ENCODE measurements at places on chromosomes 6 and 20.

DNA sequence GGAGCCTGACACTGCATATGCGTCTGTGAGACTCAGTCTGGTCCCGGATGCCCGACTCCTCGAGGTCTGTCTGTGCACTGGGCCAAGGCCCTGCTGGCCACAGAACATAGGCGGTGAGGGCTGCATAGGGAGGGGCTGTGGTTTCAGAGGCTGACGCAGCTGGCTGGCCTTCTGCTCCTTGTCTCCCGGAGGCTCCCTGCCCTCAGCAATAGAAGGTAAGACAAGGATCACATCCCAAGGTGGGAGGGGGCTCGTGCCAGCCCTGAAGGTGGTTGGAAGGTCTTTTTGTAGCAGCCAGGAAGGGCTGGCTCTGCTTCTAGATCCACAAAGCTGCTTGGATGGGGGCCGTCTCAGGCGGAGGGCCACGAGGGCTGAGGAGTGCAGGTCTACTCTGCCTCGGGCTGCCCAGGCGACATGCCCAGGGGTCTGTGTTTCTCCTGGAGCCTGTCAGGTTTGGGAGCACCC, 239.8 kb upstream of the SULF2 start:
- no peak for DNase-seq

DNA sequence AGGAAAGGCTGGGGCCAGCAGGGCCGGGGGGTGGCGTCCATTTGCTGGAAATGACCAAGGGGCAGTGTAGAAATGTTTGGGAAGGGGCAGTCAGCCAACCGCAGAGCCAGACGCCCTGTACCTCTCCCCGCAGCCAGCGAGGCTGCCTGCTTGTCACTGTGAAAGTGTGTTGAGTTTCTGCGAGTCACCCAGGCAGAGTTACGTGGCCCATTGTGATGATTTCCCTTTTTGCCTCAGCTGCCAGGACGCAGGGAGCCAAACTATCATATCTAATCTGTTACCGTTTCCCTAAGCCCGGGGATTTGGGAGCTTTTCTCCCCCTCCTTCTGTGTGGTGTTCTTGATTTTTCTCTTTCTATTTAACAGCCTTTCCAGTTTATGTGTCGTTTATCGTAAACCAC, 67.9 kb upstream of the STX16 start:
- DNase-seq, result no peak

- DNase-seq, result no peak
These were observed 536 bp upstream of the FNDC1 start for GRCh38 chr6:159168536-159169192.

DNA sequence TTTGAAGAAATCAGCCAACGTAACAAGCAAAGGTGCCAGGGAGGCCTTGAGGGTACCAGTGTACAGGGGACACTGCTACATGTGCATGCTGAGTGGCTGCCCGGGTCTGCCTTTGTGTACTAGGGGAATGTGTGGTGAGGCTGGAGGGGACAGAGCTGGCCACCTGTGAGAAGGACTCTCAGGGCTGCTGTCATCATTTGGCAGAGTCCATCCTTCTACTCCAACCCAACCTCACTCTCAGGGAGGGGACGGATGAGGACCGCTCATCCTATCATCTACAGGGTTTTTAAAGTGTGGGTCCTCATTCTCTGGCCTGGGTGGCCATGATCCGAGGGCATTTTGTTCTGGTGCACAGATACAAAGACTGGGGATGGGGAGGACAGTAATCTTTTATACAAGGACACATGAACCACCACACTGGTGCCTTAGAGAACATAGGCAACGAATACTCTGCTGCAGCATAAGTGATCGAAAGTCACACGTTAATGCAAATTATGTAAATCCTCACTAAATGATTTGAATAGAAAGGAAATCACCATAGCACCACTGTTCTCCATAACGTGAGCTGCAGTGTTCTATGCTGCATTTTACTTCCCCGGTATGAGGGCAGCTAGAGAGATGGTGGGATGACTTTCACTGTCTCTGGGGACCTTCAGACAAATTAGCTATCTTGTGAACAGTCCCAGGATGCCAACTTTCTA, 181.4 kb downstream of the GMPR start:
- no peak for DNase-seq

- DNase-seq, result no peak
These were observed 19.1 kb upstream of the AAR2 start for GRCh38 chr20:36217226-36217625.

- no peak for DNase-seq
These were observed 97.3 kb upstream of the FOXA2 start for GRCh38 chr20:22681591-22682248.

DNA sequence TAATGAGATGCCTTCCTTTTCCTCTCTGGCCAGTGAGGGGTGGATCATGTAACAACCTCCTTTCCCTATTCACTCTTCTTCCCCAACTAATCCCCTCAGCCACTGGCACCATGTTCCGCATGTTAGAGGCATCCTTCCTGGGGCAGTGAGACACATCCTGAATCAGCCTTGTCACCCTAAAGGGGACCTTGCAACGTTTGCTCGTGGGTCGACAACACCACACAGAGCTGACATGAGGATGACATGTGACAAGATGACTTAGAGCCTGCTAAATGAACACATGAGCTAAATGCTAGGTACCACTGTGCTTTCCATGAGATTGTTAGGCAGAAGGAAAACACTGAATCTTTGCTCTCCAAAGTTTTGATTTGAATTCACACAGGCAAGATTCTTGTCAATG, 129.2 kb downstream of the ATXN1 start:
- no peak for DNase-seq

- DNase-seq, result no peak
These were observed 7.1 kb downstream of the CALHM6 start for GRCh38 chr6:116468293-116468692.

All from stimulated activated CD8-positive, alpha-beta memory T cell treated with anti-CD3 and anti-CD28 coated beads, Interleukin-2, amount 100 ng/mL, for 1 hour (primary cell).